ENCODE measurements at places on chromosomes 16 and 17.

- DNase-seq, result no peak
Measured at GRCh38 chr17:58096892-58097291, 13.7 kb downstream of the DYNLL2 start.

DNA sequence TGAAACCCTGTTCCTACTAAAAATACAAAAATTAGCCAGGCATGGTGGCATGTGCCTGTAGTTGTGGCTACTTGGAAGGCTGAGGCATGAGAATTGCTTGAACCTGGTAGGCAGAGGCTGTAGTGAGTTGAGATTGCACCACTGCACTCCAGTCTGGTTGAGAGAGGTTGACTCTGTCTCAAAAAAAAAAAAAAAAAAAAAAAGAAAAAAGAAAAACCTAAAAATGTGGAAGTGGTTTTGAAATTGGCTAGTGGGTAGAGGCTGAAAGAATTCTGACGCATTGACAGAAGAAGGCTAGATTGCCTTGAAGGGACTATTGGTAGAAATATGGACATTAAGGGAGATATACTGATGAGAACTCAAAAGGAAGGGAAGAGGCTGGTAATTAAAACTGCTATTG, 33.6 kb upstream of the CPPED1 start:
- no peak for DNase-seq

DNA sequence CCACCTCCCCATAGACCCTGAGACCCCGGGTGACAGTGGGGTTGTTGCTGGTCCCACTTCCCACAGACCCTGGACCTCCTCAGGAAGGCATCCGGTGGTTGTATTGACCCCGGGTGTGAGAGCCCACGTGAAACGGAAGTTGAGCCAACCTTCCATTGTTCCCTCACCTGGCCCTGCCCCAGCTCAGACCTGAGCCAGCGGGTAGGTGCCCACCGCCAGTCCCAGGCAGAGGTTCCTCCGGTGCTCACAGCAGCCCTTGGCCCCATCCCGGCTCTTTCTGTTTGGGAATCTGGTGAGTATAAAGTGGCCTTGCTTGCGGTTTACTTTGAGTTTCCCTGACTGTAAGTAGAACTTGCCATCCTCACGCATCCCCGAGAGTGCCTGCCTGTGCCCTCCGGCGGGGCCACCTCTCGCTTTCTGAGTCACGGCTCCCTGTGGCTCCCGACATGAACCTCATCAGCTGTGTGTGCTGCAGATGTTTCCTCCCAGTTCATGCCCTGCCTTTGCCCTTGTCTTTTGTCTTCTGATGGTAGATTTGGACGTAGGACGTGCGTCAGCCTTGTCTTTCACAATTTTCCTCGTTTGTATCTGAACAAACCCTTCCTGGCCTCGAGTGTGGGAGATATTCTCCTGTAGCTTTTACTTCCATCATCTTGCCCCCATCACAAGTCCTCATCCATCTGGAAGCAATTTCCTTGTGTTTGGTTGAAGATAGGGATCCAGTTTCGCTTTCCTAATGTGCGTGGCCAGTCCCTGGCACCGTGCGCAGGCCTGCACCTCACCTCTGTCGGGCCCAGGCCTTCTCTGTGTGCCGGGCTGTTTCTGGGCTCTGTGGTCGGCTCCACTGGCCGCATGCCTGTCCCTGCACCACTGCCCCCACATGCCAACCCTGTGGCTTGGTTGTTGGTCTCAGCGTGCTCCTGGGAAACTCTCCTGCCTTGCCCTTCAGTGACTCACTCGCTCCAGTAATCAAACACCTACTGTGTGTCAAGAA, 76.0 kb downstream of the METRNL start:
- no peak for DNase-seq

DNA sequence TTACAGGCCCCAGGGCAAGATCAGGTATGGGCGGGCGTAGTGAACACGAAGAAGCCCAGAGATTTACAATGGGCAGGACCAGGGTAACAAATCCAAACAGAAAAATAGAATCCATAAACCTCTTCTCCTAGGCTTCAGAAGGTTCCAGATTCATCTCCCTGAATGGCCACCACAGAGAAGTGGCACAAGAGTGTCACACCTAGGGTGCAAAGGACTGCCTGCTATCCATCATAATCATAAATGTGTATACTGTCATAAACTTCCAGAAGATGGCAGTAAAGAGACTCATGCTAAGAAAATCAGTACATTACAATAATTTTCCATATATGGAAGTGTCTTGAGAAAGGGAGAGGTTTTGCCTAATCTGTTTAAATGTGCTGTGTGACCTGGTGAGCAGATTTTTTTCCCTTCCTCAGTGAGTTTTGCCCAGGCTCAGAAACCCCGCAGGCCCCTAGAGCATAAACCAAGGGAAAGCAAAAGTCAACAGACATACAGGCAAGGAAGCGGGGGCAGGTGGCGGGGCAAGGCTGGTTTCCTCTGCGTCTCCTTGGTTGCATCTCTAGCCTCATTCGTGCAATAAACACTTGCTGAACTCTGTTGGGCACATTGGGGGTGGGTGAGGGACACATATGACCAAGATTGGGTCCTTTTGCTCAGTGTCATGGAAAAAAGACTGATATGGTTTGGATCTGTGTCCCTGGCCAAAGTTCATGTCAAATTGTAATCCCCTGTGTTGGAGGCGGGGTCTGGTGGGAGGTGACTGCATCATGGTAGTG, 92.0 kb upstream of the CDH5 start:
- DNase-seq, result peak; percentile 46

DNA sequence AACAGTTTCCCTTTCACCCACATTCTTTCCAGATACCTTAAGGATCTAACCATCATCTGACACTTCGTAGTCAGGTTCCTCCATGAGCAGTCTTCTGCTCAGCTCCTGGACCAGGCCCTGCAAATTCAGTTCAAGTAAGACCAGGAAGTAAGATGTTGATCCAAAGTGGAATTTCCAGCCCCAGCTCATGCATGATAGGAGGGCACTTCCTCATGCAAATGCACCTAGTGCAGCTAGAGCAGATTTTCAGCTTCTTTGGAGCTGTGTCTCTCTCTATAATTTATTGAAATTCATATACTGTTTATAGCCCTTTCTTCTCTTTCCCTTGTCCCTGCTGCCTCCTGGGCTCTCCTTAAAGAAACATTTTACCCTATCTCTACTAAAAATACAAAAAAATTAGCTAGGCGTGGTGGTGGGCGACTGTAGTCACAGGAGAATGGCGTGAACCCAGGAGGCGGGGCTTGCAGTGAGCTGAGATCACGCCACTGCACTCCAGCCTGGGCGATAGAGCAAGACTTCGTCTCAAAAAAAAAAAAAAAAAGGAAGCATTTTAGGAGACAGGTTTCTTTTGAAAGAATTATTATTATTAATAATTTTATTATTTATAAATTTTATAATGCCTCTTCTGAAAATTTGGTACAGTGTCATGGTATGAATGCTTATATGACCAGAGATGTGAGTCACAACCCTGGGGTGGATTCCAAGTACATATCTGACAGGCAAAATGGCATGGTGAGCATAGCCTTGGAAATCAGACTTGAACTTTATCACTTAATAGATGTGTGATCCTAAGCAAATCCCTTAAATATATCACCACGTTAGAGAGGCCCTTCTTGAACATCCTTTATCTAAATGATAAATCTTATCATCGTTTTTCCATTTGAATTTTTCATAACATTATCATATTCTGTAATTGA, 94.3 kb downstream of the SSH2 start:
- DNase-seq, result no peak

DNA sequence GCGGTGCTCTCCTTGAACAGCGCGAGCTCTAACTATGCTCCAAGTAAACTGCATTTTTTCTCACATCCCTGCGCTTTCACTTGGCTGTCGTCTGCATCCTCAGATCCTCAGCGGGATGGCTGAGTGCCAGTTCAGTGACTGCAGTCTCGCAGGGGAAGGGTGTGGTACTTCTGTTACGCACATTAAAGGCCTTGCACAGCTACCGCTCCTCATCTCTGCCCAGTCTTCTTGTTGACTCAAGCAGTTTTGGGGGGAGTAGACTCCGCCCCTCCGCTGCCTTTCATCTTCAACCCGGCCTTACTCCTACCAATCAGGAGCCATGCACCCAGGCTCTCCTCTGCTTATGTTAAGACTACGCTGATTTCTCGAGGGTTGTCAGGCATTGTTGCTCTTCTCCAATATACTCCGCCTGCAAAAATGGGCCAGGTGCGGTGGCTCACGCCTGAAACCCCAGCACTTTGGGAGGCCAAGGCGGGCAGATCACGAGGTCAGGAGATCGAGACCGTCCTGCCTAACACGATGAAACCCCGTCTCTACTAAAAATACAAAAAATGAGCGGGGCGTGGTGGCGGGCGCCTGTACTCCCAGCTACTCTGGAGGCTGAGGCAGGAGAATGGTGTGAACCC, 10.0 kb downstream of the ATP5PD start:
- no peak for DNase-seq

DNA sequence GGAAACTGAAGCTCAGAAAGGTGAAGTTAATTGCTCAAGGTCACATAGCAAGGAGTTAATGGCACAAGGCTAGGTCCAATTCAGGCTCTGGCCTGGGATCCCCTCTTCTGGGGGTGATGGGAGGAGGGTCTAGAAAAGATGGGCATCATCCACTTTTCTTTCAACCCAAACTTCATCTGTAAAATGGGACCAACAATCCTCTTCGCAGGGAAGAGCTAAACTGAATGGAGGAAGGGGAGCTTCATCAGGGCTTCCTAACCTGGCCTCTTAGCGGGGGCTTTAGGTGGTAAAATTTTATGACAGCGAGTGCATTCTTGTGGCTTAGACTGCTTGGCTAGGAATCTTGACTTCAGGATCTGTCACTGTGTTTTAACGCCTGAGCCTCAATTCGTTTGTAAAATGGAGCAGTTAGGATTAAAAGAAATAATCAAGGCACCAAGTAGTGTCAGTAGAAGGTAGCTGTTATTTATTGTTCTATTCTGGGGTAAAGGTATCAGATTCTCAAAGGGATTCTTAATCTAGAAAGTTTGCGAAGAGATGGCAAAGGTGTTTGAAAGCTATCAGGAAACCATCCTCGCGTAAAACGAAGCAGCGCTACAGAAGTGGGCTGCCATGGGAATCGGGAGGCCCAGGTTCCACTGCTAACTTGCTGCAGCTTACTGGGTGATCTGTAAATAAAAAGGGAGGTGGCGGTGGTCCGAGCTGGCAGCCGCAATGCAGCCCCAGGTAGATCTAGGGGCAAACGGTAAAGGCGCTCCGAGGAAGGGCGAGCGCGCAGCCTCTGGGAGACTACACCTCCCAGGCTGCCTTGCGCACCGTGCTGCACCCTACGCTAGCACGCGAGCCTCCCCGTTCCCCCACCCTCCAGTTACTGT, 1.5 kb upstream of the SRCAP start:
- DNase-seq, result no peak

DNA sequence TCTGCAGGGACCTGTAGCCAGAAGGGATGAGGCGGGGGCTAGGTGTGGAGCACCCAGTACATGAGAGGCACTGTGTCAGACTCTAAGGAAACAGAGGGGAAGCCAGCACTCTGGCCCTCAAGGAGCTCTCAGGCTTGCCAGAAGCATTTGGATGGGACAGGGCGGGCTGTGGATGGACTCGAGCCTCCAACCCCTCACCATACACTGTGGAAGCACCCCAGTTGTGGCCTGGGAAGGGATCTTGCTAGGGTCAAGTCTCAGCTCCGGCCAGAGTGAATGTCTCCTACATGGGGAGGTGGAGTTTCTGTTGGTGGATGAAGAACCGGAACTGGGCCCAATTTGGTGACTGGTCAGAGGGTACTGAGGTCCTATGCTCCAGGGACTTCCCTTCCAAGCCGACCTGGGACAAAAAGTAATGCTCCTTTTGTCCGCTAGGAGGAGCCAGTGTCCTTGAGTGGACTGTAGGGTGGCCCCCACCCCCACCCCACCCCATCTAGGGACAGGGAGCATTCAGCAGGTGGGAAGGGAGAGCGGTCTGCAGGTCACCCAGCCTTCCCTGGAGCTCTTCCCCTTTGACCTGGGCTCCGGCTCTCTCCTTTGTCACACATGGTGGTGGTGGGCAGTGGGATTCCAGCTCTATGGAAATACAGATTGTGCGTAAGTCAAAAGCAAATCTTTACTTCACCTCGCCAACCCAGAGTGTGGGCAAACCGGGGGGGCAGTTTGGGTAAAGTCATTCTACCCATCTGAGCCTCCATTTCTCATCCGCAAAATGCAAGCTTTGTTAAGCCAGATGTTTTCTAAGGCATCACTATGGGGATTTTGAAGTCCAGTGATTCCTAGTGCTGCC, 20.4 kb upstream of the PHB1 start:
- peak; percentile 67 for DNase-seq

- DNase-seq, result no peak
Measured at GRCh38 chr17:28280826-28281225, 38.2 kb upstream of the TMEM97 start.

Measured in retina (tissue), 1 donor.